ENCODE measurements at places on chromosomes 13 and 19.

DNA sequence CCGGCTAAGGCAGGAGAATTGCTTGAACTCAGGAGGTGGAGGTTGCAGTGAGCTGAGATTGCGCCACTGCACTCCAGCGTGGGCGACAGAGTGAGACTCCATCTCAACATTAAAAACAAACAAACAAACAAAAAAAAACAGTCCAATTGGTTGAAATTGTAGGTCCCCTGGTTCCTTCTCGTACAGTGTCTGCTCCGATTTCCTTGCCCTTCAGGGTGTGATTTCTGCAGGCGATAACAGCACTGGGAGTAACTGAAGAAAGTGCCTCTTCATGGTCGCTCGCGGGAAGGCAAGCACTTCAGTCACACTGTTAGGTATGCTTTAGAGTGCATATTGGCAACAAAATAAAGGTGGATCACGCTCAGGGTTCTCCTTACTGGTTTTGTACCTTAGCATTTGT is 39.7 kb downstream of the TPT1 start:
- DNase-seq: no peak

GRCh38 chr19:1685046-1685445 is 32.6 kb upstream of the TCF3 start:
- no peak for DNase-seq

GRCh38 chr19:18401580-18402112 is 4.2 kb upstream of the LRRC25 start:
- no peak for DNase-seq

DNA sequence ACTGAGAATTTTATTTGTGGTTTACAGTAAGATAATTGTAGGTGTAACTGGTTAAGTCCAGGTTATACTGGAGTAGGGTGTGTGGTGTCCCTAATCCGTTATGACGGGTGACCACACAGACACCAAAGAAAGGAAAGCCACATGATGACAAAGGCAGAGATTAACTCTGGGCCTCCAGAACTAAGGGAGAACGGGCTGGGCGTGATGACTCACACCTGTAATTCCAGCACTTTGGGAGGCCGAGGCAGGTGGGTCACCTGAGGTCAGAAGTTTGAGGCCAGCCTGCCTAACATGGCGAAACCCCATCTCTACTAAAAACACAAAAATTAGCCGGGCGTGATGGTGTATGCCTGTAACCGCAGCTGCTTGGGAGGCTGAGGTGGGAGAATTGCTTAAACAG is 10.2 kb upstream of the FUT2 start:
- no peak for DNase-seq

GRCh38 chr13:97385854-97386253 is 48.1 kb upstream of the RAP2A start:
- no peak for DNase-seq

DNA sequence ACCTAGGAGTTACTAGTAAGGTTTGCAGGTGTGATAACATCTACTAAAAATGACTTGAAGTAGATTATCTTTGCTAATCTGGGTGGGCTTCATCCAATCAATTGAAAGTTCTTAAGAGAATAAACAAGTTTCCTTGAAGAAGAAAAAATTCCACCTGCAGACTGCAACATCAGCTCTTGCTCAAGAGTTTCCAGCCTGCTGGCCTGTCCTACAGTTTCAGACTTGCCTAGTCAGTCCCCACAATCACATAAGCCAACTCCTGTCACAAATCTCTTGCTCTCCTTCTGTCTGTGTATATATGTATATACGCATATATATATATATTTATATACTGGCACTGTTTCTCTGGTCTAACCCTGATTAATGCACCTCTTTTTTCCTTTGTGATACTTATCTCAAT is 67.3 kb upstream of the ITM2B start:
- no peak for DNase-seq

GRCh38 chr19:11196406-11197287 is 698 bp downstream of the KANK2 start:
- DNase-seq: no peak

GRCh38 chr19:24059563-24060295 is 27.3 kb upstream of the ZNF254 start:
- no peak for DNase-seq

- no peak for DNase-seq
These were observed 652.0 kb downstream of the LIG4 start for GRCh38 chr13:107563099-107563925.

DNA sequence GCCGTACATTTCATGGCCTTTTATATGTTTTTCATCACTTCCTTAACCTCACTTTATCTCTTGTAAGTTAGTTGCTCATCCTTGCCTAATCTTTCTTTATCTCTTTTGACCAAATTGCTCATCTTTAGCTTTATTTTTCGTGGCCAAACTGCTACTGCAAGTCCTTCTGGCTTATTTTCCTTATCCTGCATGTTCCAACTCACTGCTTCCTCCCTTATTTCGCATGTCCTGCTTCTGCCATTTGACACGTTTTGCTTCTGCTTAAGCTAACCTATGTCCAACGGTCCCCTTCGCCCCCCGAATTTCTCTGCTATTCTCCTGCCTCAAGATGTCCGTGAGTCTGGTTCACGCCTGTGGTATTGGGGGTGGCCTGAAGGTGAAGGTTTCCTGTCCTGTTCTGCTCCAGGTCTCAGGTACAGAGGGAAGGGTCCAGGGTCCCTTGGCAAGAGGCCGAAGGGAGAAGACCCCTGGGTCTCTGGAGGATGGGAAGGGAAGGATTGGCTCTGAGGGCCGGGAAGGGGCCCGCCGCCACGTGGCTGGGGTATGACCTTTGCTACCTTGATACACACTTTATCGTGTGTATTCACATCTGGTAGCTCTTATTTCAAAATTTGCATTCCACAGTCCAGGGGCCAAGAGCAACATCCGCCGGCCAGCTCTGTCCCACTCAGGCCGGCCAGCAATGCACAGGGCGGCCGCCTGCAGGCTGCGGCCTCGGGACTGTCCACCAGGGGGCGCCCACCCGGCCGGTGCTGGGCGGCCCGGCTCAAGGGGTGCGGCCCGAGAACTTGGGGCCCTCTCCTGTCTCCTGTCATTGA is 2.9 kb upstream of the C19orf85 start:
- DNase-seq: no peak

DNA sequence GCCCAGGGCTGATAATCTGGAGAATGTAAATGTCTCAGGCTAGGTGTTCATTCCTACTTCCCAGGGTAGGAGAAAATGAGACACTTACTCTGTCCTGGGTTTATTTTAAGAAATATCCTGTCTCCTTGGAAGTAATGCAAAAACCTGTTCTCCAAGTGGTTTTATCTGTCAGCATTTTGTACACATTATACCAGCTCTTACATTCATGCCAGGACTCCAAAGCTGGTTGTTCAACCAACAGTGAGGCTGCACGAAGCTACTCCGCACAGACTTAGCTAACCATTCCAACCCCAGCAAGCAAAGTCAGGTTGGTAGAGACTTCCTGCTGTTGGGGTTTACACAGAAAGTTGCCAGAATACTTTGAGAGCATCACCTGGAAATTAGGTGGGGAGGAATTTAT is 55.6 kb downstream of the SLC7A1 start:
- no peak for DNase-seq

- DNase-seq: no peak
These were observed 118.5 kb downstream of the ATP8A2 start for GRCh38 chr13:25490236-25490635.

- DNase-seq: no peak
These were observed 963 bp downstream of the VPS36 start for GRCh38 chr13:52449331-52450011.

DNA sequence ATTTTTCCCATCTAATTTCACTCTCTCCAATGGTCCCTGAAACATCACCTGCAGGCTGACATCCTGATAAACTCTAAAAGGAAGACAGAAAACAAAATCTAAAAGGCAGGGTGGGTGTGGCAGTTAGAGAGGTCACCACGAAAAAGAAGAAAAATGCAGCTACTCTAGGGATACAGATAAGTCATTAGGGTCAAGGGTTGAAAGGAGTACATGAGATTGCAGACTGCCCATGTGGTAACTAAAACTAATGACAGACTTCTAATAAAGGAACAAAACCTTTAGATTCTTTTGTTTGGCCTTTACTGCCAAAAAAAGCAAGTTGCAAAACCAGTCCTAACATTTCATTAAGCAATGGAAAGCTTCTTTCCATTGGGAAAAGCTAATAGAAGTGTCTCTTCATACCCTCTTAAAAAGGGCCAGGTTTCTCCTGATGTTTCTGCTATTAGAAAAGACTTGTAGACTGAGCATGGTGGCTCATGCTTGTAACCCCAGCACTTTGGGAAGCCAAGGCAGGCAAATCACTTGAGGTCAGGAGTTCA is 31.0 kb downstream of the THSD1 start:
- DNase-seq: no peak

- DNase-seq: no peak
These were observed 3.4 kb upstream of the JUND start for GRCh38 chr19:18284712-18285360.

GRCh38 chr19:15231271-15231670 is 977 bp downstream of the EPHX3 start:
- DNase-seq: no peak

DNA sequence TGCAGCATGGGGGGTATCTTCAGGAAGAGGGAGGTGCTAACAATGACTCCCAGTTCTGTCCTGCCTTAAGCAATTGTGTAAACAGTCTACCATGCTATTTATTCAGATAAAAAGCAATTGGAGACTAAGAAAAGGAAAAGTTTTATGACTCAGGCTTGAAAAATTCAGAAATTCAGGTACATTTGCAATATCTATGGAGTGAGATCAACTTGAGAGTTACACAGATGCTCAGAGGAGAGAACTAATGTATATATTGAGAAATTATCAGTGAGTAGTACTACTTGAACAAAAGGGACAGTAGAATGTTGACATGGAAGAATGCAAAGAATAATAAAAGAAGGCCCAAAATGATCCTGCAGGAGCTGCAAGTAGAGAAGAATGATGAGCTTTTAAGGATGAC is 277.6 kb upstream of the DACH1 start:
- no peak for DNase-seq

DNA sequence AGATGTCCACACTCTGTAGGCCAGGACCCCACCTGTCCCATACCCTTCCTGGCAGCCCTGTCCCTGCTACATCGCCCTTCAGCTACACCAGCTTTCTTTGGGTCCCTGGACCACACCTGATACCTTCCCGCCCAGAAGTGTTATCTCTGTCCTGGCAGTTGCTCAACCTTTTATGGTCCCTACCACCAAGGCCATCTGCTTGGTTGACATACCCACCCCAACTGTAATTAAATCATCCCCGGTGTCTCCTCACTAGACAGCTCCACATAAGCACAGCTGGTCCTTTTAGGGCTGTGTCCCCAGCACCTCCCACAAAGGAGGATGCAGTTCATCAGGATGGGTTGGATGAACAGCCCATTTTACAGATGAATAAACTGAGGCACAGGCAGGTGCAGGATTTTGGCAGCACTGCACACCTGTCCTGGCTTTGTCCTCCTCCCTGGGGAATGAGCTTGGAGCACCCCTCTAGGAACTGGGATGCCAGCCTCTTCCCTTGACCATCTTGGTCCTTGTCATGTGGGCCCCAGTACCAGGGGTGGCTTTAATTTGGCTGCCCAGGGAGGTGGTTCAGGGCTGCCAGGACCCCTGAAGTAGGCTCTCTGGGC is 12.9 kb downstream of the NACC1 start:
- DNase-seq: no peak

- DNase-seq: no peak
These were observed 947.7 kb downstream of the EFNB2 start for GRCh38 chr13:105587786-105588185.

GRCh38 chr13:50080203-50080910 is 65.1 kb downstream of the KCNRG start:
- DNase-seq: no peak

DNA sequence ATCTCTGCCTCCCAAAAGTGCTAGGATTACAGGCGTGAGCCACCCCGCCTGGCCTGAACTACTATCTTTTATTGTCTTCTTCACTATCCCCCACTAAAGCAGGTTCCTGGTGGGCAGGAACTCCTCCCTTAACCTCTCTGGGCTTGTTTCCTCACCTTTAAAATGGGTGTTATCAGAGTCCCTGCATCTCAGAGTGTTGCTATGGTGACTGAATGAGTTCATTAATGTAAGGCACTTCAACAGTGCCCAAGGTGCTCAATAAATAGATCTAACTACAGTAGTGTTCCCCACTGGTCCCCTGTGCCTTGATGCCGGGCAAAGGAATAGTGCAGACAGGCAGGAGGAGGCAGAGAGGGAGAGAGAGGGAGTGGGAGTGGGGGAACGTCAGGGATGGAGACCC is 20.5 kb downstream of the CCDC97 start:
- no peak for DNase-seq

DNA sequence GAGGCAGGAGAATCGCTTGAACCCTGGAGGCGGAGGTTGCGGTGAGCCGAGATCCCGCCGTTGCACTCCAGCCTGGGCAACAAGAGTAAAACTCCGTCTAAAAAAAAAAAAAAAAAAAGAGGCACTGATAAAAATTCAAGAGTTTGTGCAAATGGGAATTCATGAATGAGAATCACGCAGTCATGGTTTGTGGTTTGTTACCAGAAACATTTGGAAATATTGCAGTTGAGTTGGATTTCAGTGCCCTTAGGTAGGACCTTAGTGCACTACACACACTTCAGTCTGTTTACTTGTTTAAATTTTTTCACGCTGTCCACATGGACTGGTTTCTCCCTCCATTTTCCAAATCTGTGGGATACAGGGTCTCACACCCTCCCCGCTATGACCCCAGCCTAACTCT is 28.4 kb downstream of the ZNF844 start:
- no peak for DNase-seq

GRCh38 chr19:39506944-39507714 is 7.8 kb upstream of the SELENOV start:
- peak; percentile 43 for DNase-seq

DNA sequence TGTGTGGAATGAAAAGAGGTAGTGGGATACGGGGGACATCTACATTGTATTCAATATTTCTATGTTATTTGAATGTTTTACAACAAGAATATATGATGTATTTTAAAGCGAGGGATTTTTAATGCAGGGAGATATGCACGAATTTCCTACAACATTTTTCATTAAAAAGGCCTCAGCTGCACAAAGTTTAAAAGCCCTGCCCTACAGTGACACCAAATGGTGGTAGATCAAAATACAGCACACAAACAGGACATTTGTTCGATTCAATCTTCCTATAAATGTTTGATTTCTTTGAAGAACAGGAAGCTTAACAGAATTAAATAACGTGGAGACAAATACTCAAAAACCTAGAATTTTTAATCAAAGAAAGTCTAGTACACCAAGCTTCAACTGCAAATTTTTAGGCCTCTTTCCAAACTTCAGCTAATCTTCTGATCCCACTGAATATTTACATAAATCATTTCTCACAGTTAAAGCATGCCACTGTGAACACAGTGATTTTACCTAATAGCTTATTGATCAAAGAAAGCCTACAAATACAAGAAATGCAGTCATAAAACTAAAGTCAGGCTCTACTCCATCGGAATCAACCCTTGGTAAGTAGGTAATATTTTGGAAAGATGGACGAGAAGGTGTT is 257.2 kb downstream of the DIAPH3 start:
- DNase-seq: no peak

All from NCI-H524 treated with DMSO at 0.1 percent for 48 hours (cell line).